ENCODE measurements at places on chromosomes 7 and 10.

DNA sequence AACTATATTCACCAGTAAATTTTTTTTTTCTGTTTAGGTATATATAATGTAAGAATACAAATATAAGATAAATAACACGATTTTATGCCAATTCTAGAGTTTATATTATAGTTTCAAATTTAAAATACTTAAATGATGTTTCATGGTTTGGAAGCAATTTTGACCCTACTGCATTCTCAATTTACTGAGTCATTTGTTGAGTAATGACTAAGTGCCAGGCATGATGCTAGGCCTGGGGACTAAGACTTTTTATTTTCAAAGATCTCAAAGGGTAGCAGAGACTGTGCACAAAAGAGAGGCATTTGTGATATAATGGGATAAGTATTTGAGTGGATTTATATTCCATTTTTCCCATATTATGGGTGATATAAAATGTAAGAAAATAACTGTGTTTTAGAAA is 78.9 kb upstream of the SMIM30 start:
- no peak for DNase-seq

DNA sequence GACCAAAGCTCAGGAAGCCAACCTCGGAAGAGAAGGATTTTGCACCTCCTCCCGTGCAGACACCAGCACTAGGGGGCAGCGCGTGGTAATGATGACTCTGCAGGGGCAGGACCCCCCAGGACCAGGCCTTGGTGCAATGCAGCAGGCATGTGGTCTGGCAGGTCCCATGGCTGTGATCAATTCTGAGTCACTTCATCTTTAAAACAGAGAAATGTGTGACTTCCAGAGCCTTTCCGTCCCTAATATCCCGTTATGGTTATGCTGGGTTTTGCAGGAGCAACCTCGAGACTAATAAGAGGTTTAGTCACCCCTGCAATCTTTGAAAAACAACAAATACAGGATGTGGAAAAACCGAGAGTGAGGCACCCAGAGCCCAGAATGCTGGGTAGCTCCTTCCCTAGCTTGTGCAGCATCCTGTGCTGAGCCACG is 30.2 kb upstream of the GJD4 start:
- DNase-seq, result no peak

GRCh38 chr10:91665842-91666241 is 33.0 kb upstream of the PPP1R3C start:
- no peak for DNase-seq

GRCh38 chr10:45075826-45076380 is 75.2 kb downstream of the ZNF22 start:
- DNase-seq, result no peak

All from lower lobe of right lung (tissue), 2 donors.